ENCODE measurements at places on chromosomes 1 and 21.

DNA sequence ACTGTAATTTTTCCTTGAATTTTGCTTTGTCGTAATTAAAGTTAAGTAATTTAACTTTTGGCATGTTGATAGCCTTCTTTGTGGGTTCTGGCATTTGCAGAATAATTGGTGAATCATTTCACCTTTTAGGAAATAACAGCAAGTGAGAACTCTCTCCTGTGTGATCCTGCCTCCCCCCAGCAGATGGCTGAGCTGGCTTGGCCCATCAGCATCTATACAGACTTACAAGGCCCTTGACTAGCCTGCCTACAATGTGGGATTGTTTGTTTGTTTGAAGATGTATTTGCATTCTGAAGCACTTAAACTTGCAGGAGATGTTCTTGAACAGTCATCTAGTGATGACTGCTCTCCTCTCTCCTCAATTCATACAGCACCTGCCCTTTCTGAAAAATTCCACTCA lies 55.9 kb downstream of the MACO1 start:
- no peak for DNase-seq

DNA sequence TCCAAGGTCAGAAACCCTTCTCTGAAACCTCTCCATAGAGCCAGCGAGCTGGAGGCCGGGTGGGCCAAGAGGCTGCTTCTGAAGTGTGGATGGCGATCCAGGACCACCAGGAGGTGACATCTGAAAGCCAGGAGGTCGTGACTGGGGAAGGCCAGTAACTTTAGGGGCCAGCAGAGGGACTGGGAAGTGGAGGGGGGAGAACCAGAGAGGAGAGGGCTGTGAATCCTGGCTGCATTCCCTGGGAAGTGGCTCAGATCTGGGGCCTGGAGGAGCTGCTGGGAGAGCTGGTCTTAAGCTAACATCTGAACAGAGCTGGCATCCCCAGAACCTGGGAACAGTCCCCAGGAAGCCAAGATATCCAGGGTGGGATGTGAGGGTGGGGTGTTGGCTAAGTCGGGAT lies 11.3 kb upstream of the EPHA8 start:
- no peak for DNase-seq

DNA sequence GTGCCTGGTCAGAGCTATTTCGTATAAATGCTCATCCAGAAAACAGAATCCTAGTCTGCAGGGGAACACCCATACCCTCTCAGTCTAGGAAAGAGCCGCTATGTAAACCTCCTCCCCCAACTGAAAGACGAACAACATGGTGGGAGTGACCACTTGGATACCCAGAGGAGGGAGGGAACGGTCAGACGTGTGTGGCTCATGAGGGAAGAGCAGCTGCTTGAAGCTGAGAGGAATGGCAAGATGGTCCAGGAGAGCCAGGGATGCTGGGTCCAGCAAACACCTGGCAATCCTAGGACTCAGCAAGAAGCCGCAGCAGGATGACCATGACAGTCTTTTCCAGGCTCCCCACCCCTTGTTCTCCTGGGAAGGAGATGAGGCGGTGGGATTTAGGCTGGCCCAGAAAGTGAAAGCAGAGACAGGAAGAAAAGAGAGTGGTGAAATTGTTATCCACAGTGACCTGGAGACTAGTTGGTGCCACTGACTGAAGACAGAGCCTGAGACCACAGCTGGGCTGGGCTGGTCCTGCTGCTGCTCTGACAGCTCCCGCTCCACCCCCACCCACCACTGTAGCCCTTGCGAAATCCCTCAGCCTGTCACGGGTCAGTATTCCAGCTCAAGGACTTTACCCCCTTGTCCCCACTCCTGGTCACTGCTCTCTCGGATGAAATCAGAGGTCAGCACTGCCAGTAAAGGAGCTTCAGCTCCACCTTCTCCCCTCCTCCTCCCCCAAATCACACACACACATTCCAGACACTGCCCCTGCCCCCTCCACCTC lies 3.6 kb downstream of the CERS2 start:
- DNase-seq = no peak

DNA sequence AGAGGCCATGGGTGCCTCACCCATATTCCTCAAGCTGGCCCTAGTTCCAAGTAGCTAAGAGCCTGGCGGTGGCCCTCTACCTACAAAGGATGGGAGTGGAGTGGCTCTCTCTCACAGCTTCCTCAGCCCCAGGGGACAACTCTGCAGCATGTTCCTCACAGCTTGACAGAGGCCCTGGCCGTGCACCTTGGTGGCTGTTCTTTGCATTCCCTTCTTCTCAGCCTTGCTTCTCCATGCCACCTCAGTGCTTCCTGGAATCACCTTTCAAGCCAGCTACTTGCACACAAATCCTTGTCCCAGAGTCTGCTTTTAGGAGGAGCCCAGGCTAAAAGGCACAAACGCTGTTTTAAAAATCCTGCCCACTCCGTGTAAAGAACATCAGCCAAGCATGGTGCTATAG lies 69.0 kb upstream of the DIRAS3 start:
- no peak for DNase-seq

GRCh38 chr1:89069951-89070350 lies 4.9 kb upstream of the GBP1 start:
- no peak for DNase-seq

DNA sequence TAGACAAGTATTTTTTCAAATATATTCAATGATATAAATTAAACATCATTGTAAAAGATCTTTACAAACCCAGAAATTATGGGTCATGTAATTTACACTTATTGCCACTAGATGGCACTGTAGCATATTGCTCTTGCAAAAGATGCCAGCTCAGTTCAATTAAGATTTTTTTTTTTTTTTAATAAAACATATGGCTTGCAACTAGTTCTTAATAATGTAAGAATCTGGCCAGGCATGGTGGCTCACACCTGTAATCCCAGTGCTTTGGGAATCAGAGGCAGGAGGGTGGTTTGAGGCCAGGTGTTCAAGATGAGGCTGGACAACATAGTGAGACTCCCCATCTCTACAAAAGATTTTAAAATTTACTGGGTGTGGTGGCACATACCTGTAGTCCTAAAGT lies 49.4 kb upstream of the DESI2 start:
- DNase-seq = no peak

GRCh38 chr1:219151467-219151866 lies 22.2 kb upstream of the LYPLAL1 start:
- no peak for DNase-seq

DNA sequence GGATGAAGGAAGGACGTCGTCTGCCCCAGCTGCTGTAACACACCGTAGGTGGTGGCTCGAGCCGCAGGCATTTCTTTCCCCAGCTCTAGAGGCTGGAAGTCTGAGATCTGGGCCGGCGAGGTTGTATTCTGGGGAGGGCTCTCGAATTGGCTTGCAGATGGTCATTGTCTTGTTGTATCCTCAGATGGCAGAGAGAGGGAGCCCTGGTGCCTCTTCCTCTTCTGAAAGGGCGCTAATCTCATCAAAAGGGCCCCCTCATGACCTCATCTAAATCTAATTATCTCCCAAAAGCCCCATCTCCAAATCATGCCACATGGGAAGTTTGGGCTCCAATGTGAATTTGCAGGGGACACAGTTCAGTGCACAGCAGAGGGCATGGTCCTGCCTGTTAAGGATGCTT lies 109.0 kb downstream of the SIK1 start:
- no peak for DNase-seq

DNA sequence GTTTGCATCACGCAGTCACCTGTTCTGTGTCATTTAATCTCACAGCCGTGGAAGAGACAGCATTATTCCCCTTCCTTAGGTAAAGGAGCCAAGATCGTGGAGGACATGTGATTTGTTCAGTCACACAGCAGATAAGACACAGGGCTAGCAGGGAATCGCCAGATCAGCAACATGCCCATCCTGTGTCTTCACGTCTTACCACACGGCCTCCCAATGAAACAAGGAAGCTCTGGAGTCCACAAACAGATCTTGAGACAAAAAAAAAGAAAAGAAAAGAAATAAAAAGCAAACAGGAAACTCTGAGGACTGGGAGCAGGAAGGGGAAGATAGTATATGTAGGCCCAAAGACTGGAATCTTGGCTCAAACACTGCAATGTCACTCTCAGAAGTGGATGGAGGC lies 155.3 kb downstream of the ADSS2 start:
- no peak for DNase-seq

- DNase-seq = no peak
These were observed 46.5 kb upstream of the GCLM start for GRCh38 chr1:93955765-93956164.

DNA sequence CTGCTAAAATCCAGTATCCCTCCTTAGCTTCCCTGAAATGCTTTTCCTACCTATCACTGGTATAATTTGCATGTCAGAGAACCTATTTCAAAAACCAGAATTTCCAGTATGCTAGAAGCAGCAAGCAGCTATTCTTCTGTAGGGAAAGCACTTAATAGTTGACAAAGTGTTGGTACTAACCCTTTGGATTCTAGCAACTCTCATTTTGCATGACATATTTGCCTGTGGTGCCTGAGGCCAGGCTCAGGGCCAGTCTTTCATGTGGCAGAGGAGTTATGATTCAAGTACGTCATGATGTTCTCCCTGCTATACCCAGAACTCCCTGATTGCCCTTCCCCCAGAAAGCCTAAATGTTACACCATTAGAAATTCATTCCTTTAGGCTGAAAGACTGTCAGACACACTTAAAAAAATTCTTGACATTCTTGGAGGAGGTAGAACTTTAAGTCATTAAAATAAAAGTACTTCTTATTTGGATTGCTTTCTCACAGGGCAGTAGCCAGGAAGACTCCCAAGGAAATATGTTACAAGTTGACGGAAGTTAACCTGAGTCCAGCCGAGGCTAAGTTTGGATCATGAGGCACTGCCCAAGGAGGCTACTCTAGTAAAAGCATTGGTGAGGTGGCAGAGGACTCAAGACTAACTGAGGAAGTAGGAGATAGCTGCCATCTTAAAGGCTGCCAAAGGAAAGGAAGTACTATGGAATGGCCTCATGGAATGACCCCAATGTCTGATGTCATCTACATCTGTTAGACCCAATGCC lies 298.4 kb upstream of the SPAG17 start:
- DNase-seq = no peak

DNA sequence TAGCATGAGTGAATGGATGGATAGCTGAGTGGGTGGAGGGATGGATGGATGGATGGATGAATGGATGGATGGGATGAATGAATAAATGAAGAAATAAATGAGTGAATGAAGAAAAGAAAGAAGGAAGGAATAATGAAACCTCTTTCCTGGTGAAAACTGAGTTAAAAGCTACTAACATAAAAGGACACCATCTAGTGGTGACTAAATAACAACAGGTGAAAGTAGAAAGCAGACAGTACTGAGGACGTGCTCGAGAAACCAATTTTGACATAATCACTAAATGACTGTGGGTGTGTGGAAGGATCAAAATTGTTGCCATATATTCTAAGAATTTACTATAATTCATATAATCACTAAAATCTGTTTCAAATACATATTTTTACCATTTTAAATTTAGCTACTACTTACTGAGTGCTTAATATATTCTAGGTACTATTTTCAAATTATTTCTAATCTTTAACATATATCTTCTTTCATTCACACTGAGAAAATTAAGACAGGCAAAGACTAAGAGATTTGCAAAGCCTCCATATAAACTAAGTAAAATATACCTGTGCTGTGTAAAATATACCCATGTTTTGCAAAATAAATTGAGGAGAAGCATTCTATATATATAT lies 522.9 kb downstream of the LRRIQ3 start:
- DNase-seq = no peak

DNA sequence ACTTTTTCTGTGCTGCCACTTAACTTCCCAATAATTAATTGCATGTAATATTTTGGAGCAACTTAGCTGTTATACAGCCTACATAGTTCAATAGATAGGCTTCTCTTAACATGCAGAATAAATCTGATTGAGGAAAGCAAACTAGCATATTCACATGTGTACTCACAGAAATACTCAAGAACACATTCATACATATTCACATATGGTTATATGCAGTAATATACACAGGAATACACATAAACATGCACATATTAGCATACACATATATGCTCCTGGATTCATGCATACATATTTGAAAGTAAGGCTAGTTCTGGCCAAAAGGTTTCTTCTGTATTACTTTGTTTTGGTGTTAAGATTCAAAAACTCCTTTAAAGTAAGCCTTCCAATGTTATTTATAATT lies 73.1 kb downstream of the HMCN1 start:
- no peak for DNase-seq

- peak; percentile 41 for DNase-seq
These were observed 13.3 kb downstream of the PLPPR5 start for GRCh38 chr1:98991127-98992012.

DNA sequence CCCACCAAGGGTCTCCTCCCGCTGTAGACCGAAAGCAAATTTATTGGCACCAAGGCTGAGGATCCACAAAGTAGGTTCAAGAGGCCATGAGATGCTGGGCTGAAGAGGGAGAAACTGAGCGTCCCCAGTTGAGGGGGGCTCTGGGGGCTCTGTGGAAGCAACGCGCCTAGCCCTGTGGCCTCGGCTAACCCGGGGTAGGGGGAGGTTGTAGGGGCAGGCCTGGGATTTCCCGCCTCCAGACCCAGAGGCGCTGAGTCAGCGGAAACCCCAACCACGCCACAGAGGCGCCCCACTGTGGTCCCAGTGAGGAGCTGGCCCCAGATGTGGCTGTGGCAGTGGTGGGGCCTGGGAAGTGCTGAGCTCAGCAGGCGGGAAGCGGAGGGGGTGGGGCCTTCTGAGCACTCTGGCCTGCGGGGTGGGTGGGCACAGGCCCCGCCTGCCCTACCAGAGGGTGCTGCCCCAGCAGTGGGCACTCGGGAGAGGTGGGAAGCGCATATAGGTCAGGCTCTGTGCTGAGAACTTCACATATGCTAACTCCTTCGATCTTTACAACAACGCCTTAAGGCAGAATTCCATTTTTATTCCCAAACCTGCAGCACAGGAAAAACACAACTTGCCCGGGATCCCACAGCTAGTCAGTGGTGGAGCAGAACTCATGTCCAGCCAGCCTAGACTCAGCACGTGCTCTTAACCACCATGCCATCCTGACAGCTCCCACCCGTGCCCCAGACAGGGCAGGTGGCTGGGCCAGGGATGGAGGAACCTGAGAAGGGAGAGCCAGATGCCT lies 1.5 kb upstream of the COL16A1 start:
- peak; percentile 80 for DNase-seq

DNA sequence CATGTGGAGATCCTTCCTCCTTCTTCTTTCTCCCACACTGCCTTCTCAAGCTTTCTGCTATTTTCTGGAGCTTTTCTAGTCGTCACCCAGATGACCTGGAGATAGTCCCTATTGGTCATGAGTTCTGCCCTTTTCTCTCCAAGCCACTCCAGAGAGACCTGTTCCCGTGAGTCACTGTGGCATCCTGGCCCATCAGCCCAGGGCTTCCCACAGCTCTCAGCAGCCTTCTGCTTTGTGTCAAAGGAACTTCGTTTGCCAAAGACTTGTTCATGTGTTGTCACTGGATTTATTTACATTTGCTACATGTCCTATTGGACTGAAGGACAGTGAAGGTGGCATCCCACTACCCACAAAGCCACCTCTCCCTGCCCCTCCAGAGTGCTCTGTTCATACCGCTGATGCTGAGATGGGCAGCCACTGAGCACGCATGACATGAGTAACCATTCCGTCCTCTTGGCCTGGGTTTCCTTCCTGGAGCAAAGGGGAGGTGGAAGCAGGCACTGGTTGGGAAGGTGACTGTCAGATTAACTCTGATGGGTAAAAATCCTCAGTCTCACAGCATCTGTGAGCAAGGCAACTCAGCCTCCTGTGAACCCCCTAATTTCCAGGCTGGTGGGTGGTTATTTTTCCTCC lies 119.2 kb downstream of the EDEM3 start:
- DNase-seq = no peak

- DNase-seq = peak; percentile 13
These were observed 38.4 kb downstream of the SPEN start for GRCh38 chr1:15885701-15886610.

GRCh38 chr1:78526496-78526895 lies 35.7 kb downstream of the PTGFR start:
- DNase-seq = no peak

GRCh38 chr21:38729754-38730379 lies 75.9 kb upstream of the ETS2 start:
- DNase-seq = no peak

Data from stimulated activated CD4-positive, alpha-beta T cell treated with anti-CD3 and anti-CD28 coated beads, Interleukin-1b, Interleukin-23, amount 100 ng/mL, for 48 hours (primary cell).